ENCODE measurements at places on chromosomes 13 and 19.

DNA sequence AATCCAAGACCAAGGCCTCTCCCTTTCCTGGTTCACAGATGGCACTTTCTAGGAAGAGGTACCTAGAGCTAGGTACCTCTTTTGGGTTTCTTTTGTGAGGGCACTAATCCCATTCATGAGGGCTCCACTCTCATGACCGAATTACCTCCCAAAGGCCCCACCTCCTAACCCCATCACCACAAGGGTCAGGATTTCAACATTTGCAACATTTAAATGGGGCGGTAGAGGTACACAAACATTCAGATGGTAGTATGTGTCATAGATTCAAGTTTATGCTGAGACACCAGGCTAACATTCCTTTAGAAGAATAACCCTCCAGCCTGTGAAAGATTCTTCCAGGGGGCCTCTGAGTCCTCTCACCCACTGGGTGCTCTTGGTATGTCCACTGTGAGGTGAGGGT is 116.3 kb downstream of the FOXO1 start:
- DNase-seq, result no peak

GRCh38 chr19:18878858-18879578 is 16.9 kb downstream of the CERS1 start:
- no peak for DNase-seq

GRCh38 chr13:51912091-51912490 is 50.3 kb downstream of the CCDC70 start:
- DNase-seq, result no peak

GRCh38 chr13:92681239-92681638 is 545.4 kb upstream of the GPC6 start:
- DNase-seq, result no peak

GRCh38 chr19:50520822-50521465 is 7.2 kb upstream of the ASPDH start:
- no peak for DNase-seq

GRCh38 chr13:31052478-31052877 is 109.2 kb downstream of the HSPH1 start:
- DNase-seq, result no peak

DNA sequence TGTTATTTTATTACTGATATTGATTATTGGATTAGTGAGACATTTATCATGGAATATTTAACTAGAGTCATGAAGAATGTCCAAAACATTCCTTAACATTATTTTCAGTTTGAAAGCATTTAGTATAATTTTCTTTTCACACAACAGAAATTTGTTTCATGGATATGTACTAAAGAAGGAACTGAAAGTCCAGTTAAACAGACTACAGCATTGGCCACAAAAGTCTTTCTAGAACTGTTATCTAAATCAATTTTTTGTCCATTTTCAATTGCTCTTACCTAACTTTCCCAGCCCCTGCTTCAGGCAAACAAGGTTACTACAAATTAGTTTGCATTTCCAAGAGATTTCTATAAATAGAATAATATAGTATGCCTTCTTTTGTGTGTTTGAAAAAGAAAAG is 1018.0 kb upstream of the PCDH20 start:
- DNase-seq, result no peak

DNA sequence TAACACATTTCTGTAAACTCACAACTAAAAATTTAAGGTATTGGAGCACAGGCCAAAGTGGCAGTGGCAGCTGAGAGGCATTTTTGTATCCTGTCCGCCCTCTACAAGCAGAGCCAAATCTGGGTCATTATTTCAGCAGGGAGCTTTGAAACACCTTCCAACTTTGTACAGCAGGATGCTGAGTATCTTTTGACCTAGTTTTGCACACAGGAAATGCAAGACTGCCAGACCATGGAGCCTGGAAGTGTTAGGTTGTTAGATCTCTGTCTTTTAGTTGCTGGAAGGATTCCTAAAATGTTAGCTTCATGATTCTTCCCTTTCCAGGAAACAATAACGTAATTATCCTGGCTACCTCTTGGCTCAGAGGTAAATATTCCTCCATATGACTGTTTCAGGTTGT is 148.6 kb upstream of the ATXN8OS start:
- no peak for DNase-seq

GRCh38 chr13:48192411-48192935 is 40.5 kb upstream of the ITM2B start:
- DNase-seq, result no peak

GRCh38 chr19:3442487-3443071 is 37.7 kb downstream of the SMIM24 start:
- DNase-seq, result no peak

- no peak for DNase-seq
Measured at GRCh38 chr19:46744005-46744691, 1.7 kb upstream of the FKRP start.

DNA sequence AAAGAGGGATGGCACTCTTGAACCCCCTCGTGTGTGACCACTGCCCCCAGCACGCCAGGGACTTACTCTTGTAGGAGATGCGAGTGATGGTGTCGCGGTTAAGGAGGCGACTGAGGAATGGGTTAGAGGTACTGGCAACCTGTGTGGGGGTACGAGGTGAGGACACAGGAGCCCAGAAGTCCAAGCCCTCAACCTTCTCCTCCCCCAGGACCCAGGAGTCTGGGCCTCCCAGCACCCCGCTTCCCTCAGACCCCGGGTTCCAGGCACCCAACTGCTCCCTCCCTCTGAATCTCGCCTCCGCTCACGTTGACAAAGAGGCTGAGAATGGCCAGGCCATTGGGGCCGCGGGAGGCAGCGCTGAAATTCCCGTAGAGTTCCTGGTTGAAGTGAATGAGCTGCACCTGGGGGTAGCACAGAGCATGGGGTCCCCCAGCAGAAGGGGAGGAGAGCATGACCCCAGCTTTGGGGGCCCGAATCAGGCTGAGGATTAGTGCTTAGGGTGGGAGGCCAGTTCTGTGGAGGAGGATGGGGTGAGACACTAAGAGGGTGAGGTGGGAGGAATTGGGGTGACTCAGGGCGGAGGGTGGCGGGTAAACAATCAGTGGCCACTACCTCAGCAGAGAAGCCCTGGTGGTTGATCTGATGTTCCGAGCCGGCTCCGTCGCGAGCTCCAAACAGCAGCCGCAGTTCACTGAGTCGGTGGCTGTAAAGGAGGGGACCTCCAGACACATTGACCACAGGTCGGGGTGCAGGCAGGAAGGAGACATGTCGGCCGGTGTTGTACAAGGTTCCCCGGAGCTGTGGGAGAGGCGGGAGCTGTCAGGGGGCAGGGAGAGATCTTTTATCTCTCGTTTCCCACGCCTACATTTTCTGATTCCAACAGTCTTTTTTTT is 2.5 kb upstream of the DBP start:
- DNase-seq, result no peak

GRCh38 chr19:45156011-45156630 is 4.7 kb downstream of the NKPD1 start:
- DNase-seq, result no peak
